ENCODE measurements at places on chromosomes 1 and 21.

- DNase-seq, result no peak
Measured at GRCh38 chr1:242522304-242522945, 2.1 kb downstream of the PLD5 start.

DNA sequence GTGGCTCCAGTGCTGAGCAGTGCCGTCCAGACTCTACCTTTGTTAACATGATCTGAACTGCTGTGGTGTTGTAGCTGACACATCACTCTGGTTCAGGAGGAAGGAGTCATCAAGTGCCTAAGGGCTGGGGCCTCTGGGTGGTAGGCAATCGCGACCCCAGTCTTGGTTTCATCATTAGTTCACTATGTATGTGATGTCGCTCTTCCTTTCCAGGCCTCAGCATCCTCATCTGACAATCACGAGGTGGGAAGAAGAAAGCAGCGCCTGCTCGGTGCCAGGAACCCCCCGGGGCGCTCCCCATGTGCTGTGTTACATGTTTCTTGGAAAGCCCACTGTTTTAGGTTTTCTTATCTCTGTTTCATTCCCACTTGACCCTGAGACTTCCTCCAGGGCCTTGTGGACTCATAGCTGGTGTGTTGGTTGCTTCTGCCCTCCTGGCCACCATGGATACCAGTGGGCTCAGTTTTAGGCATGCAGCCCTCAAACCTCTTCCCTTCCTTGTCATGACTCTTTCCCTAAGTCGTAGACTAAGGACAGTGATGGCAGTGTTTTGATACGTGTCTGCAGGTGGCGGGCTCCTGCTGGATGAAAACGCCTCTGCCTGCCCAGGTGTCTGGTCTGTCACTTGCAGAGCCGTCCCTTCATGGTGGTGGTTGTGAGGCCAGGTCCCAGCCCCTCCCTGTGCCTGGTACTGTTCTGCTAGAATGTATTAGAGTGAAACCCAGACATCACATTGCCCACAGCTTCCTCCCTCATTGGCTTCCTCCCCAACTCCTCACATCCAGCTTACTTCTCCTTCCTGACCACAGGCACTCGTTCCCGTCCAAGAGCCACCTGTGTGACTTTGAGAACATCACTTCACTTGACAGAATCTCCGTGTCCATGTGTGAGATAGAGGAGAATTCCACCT is 17.2 kb upstream of the FOXO6 start:
- DNase-seq, result no peak

- DNase-seq, result no peak
Measured at GRCh38 chr1:93995837-93996536, 86.8 kb upstream of the GCLM start.

DNA sequence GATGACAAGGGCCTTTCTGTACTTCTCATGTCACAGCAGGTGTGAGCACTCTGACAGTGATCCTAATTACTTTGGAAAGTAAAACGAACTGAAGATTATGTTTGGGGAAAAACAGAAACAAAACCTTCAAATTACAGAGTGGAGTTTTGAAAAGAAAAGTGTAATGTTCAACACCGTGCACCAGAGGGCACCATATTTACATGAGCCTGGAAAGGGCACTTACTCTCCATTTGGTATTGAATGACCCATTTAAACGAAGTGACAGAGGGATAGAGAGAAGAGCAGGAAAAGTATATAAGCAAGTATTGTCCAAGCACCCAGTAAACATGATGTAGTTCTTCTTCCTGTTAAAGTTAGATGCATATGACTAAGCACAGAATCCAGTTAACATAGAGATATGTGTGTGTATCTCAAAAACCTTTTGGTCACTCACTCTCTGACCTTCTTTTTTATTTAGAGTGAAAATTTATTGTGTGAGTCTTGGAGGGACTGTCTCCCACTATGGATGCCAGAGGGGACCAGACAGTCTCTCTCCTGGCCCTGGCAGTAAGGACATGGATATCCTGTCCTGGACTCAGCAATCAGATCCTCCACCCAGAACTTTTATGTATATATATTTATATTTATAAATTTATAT is 3.8 kb upstream of the RGSL1 start:
- DNase-seq, result peak; percentile 16

DNA sequence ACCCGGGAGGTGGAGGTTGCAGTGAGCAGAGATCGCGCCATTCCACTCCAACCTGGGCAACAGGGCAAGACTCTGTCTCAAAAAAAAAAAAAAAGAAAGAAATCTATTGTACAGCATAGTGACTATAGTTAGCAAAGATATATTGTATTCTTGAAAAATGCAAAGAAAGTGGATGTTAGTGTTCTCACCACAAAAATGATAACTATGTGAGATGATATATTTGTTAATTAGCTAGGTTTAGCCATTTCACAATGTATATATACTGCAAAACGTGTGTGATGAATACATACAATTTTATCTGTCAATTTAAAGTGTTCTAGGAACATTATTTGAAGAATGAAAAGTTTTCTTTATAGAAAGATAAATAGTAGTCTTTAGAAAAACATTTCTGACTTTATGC is 179.9 kb downstream of the AK5 start:
- no peak for DNase-seq

- no peak for DNase-seq
Measured at GRCh38 chr1:2082064-2082463, 31.9 kb downstream of the PRKCZ start.

DNA sequence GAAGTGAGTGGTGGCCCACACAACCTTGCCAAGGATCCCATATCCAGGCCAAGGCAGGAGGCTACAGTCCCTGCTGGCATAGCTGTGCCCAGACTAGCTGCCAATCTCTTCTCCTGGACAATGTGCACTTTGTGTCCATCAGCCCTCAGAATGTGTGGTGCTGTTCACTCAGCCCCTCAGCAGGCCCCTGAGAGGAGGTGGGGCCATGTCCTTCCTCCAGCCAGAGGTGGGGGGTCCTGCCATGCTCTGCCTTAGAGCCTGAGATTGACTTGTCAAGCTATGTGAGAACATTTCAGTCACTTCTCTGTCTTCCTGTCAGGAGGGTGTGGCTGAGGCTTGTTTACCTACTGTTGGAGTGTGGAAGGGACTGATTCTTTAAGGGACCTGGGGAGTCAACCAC is 1.4 kb downstream of the NCF2 start:
- DNase-seq, result no peak

- no peak for DNase-seq
Measured at GRCh38 chr1:175152006-175152652, 40.4 kb downstream of the KIAA0040 start.

DNA sequence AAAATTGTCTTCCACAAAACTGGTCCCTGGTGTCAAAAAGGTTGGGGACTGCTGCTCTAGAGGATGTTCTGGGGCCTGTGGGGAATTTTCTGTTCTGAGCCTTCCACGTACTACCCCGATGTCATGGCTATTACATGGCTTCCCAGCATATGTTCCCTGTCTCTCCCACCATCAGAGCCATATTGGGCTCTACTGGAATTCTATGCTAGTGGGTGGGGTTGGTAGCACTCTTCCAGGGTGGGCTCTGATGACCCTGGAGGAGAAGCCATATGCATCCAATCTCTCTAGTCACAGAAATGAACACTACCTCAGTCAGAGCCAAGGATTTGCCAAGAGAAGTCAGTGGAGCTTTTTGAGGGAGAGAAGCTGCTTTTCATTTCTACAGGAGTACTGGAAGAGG is 47.9 kb downstream of the SRRM1 start:
- no peak for DNase-seq

DNA sequence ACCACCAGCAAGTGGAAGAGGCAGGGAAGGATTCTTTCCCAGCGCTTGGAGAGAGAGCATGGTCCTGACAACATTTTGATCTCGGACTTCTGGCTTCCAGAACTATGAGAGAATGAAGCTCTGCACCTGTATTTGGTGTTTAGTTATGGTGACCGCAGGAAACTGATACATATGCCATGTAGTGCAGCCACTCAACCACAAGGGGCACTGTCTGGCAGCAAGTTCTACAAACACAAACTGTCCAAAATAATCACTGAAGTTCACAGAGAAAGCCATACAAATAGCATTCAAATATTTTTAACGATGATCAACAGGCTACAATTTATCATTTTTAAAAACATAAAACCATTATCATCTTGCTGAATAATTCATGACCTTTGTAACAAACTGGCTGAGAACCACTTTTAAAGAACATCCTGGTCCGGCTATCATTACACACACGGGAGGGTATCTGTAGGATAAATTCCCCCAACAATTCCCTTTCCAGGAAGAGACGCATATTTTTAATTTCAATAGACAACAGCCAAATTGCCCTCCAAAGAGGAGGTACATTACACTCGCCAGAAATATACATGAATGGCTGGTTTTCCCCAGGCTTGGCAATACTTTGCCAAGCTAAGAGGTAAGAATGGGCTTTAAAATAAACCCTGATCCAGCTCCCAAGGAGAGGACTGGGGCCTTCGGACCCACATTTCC is 9.2 kb upstream of the CBR3 start:
- DNase-seq, result no peak

GRCh38 chr1:206577626-206578025 is 34.6 kb downstream of the EIF2D start:
- DNase-seq, result no peak

DNA sequence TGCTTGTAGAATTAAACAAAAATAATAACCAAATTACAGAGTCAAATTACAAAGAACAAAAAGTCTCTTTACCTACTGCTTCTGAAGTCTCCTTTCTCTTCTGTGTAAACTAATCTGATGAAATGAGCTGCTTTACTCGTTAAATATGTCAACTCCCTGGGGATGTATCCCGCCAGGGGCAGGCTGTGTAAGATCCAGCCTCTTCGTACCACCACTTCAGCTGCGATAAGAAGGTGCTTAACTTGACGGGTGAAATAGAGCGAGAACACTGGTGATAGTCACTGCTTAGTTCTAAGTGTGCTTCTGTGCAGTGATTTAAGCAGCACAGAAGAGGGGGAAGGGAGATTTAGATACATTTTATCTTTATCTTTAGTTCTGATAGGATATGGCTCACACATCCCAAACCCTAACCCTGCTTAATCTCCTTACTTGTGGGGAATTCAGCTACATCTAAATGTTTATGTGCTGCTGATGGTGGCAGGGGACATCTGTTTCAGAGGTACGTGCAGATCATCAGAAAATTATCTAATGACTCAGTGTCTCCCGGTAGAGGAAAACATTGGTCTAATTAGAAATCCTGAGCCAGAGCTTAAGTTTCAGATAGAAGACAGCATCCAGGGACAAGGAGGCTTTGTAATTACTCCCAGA is 46.0 kb downstream of the RHOU start:
- no peak for DNase-seq

GRCh38 chr21:31671146-31671716 is 11.7 kb downstream of the SOD1 start:
- no peak for DNase-seq

GRCh38 chr1:194043984-194044755 is 857.8 kb upstream of the B3GALT2 start:
- no peak for DNase-seq

- no peak for DNase-seq
Measured at GRCh38 chr1:187928288-187928687, 1099.5 kb downstream of the PLA2G4A start.

GRCh38 chr1:178725466-178726086 is 532 bp downstream of the RALGPS2 start:
- DNase-seq, result no peak

DNA sequence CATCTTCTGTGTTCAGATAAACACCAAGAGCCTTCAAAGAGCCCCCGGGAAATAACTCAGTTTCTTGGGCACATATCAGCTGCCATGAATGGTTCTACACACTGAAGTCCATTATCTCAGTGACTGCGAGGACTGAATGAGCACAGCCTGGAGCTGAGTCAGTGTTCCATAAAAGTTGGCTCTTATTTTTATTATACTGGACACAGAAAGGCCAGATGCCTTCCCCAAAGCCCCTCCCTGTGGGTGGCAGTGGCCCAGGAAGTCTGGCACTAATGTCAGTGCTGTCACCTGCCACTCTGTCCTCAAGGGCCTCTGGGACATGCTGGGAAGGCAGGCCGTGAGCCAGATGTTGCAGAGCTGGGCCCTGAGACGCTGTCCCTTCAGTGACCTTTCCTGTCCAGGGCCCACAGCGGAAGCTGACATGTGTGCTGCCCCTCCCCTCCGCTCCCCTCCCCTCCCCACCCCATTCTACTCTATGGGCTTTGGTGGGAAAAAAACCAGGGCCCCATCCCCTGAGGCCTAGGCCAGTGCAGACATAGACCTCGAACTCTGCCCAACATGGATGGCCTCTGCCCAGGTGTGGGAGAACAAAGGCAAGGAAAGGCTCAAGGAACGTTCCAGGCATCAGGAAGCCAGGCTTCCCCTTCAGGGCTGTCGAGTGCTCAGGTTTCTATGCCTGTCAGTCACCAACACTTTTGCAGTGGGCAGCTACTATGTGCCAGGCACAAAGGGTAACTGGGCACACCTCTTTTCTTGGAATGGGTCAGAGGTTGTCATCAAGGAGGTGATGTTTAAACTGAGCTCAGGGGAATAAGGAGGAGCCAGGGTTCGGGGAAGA is 22.4 kb upstream of the NPPB start:
- DNase-seq, result no peak

GRCh38 chr1:6475381-6476133 is 9.6 kb upstream of the TNFRSF25 start:
- no peak for DNase-seq

DNA sequence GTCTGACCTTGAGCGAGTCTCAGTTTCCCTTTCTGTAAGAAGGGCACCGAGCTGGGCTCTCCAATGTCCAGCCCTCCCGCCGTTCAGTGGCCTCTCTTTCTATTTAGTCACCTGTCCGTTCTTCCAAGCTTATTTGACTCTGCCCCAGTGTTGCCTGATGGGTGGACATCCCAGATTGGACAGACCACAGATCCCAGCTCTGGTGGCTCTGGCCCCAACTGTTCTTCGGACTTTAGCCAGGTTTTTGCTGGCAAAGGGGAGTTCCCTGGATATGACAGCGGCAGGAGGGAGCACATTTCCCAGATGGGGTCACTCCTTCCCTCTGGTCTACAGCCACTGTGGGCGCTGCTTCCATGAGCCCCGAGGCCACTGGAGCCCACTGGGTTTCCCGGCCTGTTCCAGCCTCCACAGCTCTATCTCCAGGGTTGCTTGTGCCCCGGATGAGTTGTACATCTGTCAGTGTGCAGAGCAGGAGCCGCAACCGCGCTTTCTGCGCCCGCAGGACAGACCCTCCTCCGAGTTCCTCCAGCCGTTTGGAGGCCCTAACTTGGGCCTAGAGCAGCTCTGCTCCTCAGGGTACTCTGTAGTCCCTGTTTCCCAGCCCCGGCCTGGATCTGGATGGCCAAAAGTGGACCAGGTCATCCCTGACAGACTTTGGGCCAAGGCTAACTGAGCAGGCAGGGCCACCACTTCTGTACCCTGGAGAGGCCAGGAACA is 3.8 kb downstream of the DMBX1 start:
- no peak for DNase-seq

DNA sequence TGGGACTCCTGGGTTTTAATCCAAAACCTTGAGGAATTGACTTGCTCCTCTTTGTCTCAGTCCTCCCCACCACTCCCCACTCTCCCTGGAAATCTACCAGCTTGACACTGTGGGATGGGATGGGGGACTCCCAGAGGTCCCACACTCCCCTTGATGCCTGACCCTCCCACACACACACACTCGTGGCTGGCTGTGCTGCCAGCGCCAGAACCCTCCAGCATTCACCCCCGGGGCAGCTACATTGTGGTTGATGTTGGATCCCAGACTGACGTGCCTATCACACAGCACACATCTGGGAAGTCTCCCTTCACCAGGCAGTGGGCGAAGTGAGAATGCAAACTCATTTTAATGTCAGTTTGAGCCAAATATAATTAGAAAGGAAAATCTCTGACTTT is 10.0 kb downstream of the KIRREL1 start:
- no peak for DNase-seq

GRCh38 chr1:28718586-28719331 is 18.0 kb upstream of the YTHDF2 start:
- DNase-seq, result no peak

GRCh38 chr1:21564521-21565095 is 55.4 kb downstream of the ALPL start:
- no peak for DNase-seq

GRCh38 chr1:6134206-6134605 is 45.9 kb downstream of the CHD5 start:
- DNase-seq, result no peak

Measured in GM12864 (cell line).